ENCODE measurements at places on chromosomes 12 and 14.

GRCh38 chr12:108519558-108519957 is 4.5 kb downstream of the FICD start:
- DNase-seq, result no peak

- no peak for DNase-seq
Observed at GRCh38 chr12:24770821-24771220, 178.1 kb downstream of the BCAT1 start.

- DNase-seq, result no peak
Observed at GRCh38 chr12:86139671-86140070, 116.5 kb downstream of the MGAT4C start.

DNA sequence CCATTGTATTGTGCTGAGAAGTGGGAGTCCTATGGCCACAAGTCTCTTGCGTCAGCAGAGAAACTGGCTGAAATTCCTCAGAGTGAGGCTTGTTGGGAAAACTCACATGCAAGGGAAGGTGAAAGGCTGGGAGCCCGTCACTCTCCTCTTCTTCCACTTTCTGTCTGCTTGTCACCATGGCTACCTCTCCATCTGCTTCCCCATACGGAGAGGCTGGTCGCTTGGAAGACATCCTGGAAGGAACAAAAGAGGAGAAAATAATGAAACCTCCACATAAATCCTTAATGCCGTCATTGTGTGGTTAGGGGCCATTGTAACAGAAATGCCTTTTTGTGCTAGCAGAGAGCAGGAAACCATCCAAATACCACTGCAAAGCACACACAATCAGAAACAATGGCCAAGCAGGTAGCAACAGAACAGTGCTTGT is 53.7 kb downstream of the SOX5 start:
- no peak for DNase-seq

DNA sequence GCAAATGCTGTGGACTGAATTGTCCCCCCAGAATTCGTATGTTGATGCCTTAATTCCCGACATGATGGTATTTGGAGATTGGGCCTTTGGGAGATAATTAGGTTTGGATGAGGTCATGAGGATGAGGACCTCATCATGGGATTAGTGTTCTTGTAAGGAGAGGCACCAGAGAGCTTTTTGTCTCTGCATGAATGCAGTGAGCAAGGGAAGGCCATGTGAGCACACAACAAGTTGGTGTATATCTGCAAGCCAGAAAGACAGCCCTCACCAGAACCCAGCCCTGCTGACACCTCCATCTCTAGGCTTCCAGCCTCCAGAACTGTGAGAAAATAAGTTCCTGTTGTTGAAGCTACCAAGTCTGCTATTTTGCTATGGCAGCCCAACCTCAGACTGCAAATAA is 51.9 kb upstream of the SMCO2 start:
- DNase-seq, result no peak

DNA sequence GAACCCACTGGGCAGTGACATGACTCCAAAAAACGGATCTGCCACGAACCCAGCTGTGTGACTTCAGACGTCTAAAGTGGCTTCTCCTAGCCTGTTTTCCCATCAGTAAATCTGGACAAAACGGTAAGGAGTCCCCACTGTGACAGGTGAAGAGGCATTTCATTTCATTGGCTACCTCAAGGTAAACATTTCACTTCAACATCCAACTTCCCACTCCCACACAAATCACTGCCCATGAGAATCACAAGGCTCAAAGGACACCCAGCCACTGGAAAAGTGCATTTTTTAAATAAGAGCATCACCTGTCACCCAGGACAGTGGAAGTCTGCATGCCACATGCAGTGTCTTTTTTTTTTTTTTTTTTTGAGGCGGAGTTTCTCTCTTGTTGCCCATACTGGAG is 27.9 kb downstream of the HSP90AA1 start:
- no peak for DNase-seq

- no peak for DNase-seq
Observed at GRCh38 chr14:59126714-59127436, 61.6 kb upstream of the DAAM1 start.

GRCh38 chr12:46572644-46573346 is 200.2 kb upstream of the SLC38A2 start:
- DNase-seq, result no peak

GRCh38 chr14:83170165-83170564 is 1636.5 kb upstream of the SEL1L start:
- no peak for DNase-seq

GRCh38 chr12:95073698-95074520 is 491 bp upstream of the NR2C1 start:
- no peak for DNase-seq

GRCh38 chr12:116144384-116144783 is 133.1 kb downstream of the MED13L start:
- DNase-seq, result no peak

- DNase-seq, result no peak
Observed at GRCh38 chr14:37945959-37946358, 261.7 kb upstream of the SSTR1 start.

DNA sequence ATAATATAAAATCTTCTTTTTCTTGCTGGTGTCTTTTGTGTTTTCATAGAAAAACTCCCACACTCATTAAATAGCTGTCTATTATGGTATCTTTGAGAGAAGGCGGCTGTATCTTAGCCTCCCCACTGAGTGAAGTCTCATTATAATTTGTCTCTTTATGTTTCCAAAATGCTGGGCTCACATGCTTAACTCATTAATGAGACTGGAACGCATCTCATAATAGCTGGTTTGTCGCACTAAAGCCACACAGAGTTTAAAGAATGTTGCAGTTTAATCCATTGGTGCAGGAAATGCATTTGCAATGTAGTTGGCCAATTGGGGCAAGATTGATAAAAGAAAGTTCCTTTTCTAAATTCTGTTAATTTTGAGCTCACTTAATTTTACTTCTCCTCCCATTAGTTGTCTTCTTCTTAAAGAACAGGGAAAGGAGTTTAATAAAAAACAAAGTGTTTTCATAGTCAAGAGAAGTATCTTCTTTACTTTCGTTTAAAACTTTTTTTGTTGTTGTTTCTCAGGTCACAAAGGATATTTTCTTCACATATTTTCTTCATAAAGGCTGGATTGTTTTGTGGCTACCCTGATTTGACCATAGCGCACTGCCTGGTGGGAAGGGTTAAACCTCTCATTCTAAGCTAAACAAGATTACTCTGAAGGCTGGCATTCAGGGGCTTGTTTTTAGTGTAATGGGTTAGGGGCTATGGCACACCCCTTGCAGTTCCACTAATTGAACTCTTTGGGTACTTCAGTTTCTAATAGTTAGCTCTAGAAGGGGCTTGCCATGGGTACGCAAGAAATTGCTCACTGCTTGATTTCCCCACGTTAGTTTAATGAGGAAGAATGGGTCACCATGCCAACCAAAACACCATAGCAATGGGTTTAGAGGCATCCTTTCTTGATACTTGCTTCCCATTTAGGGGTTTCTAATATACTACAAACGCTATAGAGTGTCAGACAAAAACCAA is 197.0 kb downstream of the TMTC2 start:
- no peak for DNase-seq

- DNase-seq, result no peak
Observed at GRCh38 chr12:103279444-103279843, 216.3 kb downstream of the C12orf42 start.

DNA sequence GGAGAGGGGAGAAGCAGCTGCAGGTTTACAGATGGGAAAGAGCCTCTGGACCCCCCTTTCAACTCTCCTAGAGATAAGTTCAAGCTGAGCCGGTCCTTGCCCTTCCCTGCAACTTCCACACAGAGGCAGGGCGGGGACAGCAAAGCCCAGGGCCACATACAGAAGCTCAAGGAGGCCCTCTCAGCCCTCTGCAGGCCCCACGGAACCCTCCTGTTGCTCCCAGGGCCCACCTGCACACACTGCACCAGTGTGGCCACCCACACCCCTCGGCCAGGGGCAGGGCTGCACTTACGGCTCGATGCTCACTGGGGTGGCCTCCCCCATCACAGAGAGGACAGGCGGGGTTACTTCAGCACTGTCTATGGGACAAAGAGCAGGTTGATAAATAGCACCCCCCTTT is 13.0 kb upstream of the PNMA1 start:
- DNase-seq, result no peak

DNA sequence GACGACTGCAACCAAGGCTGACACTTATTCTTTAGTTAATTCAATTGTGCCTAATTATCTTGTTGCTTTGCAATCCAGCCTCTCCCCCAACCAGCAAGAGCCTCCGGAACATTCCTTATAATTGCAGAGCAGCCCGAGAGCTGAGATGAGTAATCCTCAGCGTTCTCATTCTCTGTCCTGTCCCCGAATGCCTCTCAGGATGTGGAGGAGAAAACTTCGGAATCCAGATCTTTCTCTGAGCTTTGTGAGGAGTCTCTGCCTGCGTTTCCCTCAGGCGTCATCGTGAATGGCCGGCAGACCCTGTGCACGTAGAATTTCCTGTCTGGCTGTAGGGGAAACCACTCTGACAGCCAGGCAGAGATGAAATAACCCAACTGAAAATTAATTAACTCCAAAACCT is 160.5 kb upstream of the DIO3 start:
- no peak for DNase-seq

All from gastrocnemius medialis (tissue), 4 donors.